ENCODE measurements at places on chromosomes 11 and 22. TPM values are rescaled to one million over a fixed set of nuclear protein-coding genes. Genes with fewer than 3 reads are reported as not detected.

The MOGAT2 gene
- not detected for total RNA-seq

The CNTF gene
- 1.8 TPM for total RNA-seq

The ASCL2 gene
- total RNA-seq: not detected

The MMP7 gene
- total RNA-seq: 5.9 TPM

DNA sequence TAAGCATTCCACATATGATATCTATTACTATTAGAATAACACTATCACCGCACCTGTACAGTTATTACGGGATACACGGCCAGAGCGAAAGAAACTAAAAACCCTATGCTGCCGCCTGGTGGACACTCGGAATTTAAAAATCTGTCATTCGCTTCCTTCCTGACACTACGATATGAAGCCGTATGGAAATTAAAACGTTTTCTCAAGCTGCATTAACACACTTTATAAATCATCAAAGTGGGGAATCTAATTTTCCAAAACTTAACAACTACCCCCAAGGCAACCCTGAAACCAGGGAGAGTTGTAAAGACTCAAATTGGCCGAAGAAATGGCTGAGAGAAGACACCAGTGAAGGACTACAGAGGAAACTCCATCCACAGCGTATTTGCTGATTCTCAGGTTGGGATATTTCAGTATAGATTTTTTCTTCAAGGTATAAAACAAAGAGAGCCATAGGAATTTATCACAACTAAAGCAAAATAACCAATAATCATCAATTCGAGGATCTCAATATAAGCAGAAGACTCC lies 1.4 kb downstream of the CCDC73 start:
- DNase-seq: peak; percentile 37

DNA sequence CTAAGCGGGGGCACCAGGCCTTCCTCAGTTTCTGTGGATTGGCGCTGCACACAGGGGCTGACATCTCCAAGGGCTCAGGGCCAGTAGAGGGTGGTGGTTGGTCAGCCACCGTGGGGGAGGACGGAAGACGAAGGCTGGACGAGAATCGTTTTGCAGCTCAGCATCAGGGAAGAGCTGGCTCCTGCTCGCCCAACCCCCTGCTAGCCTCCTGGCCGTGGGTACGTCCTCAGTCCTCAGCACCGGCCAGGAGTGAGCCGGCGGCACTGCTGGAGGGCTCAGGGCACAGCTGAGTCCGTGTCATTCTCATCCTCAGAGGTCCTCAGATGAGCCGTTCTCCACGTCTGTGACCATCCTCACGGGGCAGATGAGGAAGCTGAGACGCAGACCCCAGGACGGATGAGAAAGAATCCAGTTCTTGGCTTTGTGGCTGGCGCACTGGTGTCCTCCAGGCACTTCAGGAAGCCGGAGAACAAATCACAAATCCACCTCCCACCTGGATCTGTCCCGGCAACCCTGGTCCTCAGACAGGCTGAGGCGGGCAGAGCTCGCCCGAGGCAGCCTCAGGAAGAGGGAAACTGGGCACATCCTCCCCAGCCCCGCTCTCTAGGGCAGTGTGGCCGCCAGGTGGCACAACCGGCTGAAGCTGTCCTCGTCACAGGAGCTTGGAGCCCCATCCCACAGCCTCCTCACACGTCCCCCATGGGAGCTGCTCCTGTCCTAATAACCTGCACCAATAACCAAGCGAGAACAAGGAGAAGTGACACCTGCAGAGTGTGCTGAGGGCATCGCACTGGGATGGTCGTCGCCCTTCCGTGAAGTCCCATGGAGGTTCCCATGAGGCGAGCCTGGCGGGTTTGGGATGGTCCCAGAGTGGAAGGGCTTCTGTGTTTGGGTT lies 393.7 kb downstream of the BRD1 start:
- peak; percentile 72 for DNase-seq

DNA sequence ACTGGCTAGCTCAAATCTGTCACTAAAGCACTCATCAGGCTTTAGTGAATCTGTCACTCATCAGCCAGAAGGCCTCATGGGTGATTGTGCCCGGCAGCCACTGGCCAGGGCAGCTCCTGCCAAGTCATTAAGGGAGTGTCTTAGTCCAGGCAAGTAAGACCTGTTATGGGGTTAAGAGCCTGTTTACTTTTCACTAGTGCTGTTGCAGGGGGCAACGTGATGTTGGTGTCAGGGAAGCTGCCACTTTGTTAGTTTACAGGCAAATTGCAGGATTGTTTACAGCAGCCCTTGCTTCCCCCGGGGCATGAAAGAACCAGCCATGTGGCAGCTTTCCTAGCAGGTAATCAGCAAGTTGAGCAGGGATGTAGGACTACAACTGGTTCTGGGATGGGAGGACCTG lies 155.6 kb upstream of the NCAM1 start:
- no peak for DNase-seq

DNA sequence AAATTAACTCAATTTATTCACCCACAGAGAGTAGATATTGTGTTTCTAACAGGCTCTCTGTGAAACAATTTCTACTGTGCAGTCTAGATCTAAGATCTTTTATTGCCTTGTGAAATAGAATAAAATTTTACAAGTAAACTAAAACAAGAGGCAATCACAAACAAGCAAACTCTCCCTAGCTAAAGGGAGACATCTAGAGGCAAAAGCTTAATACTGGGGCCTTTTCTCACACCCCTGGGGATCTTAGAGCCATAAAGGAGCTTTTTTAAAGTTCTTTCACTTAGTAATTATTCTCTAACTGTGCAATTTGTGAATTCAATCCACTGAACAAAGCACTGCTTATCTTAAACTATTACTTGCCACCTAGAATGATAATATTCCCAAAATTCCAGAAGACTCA lies 19.7 kb downstream of the ALG9 start:
- no peak for DNase-seq

DNA sequence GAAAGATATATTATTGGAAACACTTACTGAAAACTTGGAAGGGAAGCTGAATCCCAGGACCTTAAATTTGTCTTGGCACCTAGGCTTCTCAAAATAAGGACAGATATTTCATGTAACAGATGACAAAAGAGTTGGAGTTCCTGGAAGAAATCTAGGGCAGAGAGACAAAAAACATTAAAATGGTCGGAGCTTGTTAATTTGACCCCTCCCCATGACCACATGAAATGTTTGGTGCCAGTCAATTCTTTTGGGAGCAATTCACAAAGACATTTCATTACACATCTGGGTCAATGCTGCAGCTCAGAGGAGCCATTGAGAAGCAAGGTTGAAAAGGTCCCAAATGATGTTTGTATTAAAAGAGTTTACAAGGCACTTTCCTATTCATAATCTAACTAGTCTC lies 162.0 kb upstream of the GUCY1A2 start:
- DNase-seq: no peak

DNA sequence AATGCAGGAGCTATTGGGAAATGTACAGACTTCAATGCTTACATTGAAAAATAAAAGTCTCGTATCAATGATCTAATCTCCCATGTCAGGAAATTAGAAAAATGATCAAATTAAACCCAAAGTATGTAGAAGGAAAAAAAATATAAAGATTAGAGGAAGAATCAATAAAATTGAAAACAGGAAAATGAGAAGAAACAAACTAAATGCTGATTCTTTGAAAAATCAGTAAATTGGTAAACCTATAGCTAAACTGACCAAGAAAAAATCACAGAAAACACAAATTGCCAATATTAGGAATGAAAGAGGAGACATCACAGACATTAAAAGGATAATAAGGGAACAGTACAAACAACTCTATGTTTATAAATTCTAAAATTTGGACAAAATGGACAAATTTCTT lies 11.8 kb downstream of the OR2AT4 start:
- no peak for DNase-seq

- DNase-seq: no peak
Observed at GRCh38 chr11:44761551-44761961, 34.8 kb downstream of the TSPAN18 start.

GRCh38 chr11:43837879-43838278 lies 42.8 kb upstream of the ALKBH3 start:
- no peak for DNase-seq
